NCI-H2081 (cell line): ENCODE measurements at places on chromosomes 5 and 9.
A peak's percentile ranks its signal among the peaks of the same experiment; 100 is the strongest.

DNA sequence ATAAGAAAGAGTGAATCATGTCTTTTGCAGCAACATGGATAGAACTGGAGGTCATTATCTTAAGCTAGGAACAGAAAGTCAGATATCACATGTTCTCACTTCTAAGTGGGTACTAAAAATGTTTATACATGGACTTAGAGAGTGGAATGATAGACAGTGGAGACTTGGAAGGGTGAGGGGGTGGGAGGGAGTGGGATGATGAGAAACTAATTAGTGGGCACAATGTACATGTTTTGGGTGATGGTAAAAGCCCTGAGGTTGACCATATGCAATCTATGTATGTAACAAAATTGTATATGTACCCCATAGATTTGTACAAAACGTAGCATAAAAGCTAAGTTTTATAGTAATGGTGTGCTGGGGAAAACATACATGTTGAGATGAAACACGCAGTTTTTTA, 25.3 kb downstream of the CSNK1G3 start:
- no peak for DNase-seq

DNA sequence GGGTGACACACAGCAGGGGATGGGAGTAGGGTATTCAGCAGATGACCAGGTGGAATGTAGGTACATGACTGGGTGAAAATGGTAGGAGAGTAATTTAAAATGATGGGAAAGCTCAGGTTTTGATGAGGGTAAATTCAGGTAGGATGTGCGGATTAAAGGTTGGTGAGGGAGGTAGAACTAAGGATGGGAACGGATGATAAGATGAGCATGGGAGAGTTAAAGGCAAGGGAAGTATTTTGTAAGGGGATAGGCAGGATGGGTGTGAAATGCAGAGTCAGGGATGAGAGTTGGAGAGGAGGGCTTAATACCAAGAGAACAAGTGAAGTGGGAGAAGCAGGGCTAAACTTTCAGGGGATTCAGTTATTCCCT, 1.5 kb downstream of the TLN1 start:
- DNase-seq = no peak

DNA sequence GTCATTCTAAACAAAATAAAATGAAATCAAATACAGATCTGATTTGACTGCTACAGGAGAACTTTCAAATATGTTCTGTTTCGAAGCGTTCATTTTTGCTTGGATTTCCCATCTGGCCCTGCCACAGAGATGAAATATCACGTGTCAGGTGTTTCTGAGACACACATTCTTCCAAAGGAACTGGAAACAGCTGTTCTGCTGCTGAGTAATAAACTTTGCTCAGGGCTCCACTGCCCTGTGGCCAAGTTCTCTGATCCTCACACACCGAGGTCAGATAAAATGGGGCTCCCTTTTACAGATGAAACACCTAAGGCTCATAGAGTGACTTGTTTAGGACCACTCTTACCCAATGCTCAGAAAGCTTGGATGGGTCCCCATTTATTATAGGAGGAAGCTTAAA, 42.5 kb downstream of the FRMPD1 start:
- DNase-seq = no peak

DNA sequence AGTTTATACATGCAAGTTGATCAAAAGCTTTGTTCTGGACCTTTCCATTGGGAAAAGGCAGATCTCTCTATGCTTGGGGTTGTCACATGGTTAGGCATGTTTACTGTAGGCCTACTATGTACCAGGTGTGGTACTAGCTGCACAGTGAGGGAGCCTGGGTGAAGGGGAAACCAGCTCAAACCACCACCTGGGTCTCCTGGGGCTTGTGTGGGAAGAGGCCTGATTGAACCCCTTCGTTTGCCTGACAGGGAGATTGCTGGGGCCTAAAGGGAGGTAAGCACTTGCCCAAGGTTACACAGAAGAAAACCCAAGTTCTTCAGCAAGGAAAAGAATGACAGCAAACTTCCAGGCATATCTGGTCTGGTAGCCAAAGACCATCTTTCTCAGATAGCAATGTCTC, 145.9 kb downstream of the MELK start:
- DNase-seq = no peak

- peak; percentile 67 for DNase-seq
Measured at GRCh38 chr5:139653616-139654015, 5.5 kb downstream of the CXXC5 start.

- DNase-seq = no peak
Measured at GRCh38 chr5:141514330-141515133, 25.7 kb downstream of the PCDHGC5 start.

GRCh38 chr5:81097713-81098112, 135.4 kb upstream of the CKMT2 start:
- no peak for DNase-seq

DNA sequence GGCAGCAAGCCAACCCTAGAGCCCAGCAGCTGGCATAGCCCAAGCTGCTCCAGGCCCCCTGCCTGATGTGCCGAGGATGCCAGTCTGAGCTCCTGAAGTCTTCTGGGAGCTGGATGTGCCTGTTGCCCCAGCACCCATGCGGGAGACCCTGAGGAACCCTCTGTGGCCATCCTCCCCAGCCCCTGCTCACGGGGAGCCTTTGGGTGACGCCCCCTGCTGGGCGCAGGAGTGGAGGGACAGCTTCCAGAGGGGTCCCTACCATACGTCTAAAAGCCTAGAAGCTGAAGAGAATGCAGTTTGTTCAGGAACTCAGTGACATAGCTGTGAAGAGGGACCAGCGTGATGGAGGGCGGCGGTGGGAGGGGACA, 33.1 kb upstream of the MVB12B start:
- no peak for DNase-seq

DNA sequence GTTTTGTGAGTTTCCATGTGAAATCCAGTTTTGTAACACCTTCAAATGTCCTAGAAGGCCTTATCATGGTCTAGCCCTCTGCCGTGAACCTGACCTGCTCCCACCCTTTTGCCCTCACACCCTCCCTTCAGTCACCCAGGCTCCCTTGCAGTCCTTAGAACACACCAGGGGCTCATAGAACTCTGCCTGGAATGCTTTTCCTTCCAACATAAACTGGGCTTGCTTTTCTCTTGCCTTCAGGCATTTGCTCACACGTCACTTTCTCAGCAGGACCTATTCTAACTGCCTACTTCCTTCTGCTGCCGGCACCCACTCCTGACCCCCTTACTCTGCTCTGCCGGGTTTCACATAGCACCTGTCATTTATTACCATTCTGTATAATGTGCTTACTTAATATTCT, 111.9 kb downstream of the PDE8B start:
- no peak for DNase-seq

- no peak for DNase-seq
Measured at GRCh38 chr9:445033-445432, 230.4 kb downstream of the DOCK8 start.

GRCh38 chr9:11141357-11141756, 528.6 kb upstream of the PTPRD start:
- DNase-seq = no peak

DNA sequence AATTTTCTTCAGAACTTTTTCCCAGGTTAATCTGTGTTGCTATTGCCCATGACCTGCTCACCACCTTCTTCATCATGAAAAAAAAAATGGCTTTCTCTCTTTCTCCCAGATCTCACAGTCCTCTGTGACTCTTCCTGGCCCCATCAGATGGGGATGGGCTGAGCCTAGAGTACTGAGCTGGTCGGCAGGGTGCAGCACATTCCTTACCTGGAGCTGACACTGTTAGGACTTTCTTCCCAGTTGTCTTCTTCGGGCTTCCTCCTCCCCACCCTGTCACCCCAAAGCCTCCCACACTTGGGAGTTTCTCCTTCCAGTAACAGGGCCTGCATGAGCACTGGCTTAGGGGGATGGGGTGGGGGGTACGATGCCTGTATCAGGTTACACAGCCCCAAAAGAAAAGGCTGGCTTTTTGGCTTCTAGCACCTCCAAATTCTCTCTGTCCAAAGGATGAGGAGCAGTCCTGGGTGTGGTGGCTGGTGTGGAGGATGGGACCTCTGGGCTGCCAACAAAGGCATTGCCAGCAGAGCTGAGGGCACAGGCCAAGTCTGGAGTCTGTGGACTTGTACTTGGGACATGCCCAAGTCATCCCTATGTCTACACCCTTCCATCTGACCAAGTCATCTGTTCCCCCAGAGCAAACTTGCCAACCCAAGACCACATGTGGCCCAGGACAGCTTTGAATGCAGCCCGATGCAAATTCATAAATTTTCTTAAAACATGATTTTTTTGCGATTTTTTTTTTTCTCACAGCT, 68.0 kb upstream of the HSPA9 start:
- no peak for DNase-seq

DNA sequence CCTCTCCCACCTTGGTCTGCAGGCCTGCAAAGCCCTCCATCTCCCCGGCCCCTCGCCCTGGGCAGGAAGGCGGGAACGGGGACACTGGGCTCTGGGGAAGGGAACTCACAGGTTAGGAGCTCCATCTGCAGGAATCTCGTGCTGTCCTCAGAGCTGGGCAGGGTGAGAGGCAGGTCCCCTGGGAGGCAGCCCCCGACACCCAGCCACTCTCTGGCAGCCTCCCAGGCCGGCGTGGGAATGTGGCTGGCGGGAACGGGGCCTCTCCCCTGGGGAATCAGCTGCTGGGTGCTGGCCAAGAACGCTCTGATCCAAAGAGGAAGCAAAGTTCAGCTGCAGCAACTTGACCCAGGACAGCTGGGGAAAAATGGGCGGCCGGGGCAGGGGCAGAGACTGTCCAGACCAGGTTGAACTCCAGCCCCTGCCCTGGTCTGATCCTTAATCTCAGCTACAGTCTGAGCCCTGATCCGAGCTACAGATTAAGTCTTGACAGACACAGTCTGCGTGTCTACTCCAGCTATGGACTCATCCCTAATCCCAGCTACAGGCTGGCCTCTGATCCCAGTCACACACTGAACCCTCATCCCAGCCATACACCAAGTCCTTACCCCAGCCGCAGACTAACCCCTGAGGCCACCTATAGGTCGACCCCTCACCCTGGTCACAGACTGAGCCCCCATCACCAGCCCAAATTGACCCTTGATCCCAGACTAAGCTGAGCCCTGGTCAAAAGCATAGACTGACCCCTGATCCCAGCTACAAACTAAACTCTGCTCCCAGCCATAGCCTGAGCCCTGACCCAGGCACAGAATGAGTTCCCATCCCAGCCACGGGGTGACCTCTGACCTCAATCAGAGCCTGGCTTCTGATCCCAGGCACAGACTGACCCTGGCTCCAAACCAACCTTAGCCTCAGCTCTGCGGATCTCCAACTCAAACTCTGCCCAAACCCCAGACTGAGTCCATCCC, 37.3 kb upstream of the EGFL7 start:
- DNase-seq = no peak

DNA sequence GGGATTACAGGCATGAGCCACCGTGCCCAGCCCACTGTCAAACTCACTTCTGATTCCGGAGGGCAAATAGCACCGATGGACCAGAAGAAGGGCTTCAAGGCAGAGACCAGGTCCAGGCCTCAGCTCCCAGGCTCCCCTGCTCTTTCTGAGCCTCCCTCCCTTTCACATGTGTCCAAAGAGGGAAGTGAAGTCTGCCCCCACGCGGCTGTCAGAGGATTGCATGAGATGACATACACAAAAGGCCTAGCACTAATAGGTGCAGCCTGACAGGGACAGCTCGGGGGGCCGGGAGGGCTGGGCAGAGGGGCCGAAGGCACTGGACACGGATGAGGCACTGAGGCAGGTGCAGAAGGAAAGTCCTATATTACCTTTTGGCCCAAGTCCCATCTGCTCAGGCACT, 16.1 kb downstream of the FBP1 start:
- no peak for DNase-seq

GRCh38 chr5:175489693-175490443, 11.5 kb downstream of the SFXN1 start:
- DNase-seq = no peak

GRCh38 chr5:144390133-144390532, 219.5 kb downstream of the KCTD16 start:
- DNase-seq = no peak

GRCh38 chr9:127796225-127796813, 6.4 kb upstream of the FPGS start:
- DNase-seq = no peak

- DNase-seq = no peak
Measured at GRCh38 chr9:124793015-124793541, 16.1 kb downstream of the OLFML2A start.

- no peak for DNase-seq
Measured at GRCh38 chr5:59684388-59685190, 208.9 kb downstream of the PDE4D start.

GRCh38 chr9:111001526-111001925, 36.7 kb downstream of the LPAR1 start:
- DNase-seq = no peak

DNA sequence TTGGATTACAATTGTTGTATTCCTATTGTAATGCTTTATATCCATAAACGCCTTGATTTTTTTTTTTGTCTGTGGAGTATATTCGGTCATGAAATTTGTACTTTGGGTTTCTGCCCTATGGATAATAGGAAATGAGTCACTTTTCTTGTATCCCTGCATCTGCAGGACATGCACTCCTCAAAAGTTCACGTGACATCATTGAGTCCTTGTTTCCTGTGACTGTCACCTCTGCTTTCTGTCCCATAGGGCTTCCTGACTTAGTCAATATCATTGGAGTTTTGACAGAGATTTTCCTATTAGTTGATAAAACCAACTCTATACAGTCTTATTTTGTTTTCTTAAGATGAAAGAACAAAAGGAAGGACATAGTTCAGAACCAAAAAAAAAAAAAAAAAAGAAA, 356.3 kb downstream of the MAT2B start:
- DNase-seq = no peak

DNA sequence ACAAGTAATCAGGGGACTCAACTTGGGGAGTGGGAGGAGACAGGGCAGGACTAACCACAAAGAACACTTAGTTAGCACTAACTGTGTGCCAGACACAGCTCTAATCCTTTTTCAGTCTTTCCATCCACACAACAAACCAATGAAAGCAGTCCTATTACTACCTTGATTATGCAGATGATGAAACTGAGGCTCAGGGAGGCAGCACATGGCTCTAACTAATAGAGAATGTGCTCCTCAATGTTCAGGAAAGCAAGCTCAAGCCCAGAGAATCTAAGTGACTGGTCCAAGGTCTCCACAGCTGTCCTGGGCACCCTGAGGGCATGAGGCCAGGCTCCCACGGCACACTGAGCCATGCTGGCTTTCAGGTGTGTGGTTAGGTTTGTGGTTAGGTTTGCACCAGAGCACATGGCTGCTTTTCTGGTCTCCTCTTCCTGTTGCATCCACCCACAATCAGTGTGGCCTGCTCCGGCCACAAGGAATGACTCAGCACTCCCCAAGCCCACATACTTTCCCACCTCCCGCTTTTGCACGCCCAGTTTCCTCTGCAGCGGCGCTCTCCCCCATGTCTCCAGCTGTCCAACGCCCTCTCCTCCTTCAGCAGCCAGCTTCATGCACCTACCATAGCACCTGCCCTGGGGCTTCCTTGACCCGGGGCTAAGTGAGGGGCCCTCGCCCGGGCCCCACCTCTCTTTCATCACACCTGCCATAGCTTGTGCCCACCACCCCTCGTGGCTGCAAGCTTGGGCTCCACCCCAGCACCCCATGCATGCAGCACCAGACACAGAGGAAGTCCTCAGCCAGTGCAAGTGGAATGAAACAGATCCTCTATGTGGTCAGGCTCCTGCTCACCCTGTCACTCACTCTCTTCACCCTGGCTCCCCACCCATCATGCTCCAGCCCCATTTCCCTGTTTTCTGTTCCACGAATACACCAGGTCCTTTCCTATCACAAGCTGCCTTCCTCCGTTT, 133.1 kb downstream of the GABBR2 start:
- no peak for DNase-seq
